ENCODE measurements at places on chromosomes 3 and 15.
A peak's percentile ranks its signal among the peaks of the same experiment; 100 is the strongest.

- no peak for DNase-seq
These were observed 38.2 kb downstream of the CDIN1 start for GRCh38 chr15:36617529-36618196.

DNA sequence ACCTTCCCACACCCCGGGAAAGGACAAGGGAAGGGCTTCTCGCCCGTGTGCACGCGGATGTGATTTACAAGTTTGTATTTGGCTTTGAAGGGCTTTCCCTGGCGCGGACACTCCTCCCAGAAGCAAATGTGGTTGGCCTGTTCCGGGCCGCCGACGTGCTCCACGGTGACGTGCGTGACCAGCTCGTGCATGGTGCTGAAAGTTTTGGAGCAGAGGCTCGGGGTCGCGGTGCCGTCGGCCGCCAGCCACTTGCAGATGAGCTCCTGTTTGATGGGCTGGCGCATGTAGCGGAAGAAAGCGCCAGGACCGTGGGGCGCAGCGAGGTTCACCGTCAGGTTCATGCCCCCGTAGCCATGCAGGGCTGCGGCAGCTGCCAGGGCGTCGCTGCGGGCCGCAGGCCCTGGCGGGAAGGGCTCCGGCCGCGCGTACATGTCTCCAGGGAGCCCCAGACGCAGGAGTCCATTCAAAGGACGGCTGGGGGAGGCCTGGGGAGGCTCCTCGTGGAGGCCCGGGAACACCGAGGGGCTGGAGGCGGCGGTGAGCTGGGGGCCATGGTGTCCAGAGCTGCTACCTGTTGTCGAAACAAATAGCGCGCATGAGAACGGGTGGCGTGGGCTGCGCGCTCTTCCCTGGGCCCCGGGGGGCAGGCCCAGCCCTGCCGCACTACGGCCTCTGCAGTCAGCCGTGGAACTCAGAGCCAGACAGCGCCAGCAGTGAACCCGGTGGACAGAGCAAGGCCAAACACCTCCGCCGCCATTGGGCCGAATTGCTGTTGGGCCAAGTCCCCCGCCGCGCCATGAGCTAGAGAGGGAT is 10.2 kb downstream of the ZIC4 start:
- DNase-seq: no peak

DNA sequence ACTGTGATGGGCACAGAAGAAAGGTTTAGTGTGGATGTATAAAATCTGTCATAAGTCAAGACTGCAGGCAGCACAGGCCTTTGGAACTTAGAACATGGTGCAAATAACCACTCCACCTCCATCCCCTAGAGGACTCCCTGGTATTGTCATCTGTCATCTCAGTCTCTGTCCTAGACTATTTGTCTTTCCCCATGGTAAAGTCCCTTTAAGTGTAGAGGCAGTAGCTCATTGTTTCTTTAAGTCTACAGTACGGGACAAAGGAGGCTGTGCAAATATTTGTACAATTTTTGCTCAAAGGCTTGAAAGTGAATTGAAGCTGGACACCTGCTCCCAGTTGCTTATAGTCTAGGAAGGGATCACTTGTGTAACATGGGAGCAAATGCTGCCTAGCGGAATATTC is 3.2 kb upstream of the PXYLP1 start:
- no peak for DNase-seq

DNA sequence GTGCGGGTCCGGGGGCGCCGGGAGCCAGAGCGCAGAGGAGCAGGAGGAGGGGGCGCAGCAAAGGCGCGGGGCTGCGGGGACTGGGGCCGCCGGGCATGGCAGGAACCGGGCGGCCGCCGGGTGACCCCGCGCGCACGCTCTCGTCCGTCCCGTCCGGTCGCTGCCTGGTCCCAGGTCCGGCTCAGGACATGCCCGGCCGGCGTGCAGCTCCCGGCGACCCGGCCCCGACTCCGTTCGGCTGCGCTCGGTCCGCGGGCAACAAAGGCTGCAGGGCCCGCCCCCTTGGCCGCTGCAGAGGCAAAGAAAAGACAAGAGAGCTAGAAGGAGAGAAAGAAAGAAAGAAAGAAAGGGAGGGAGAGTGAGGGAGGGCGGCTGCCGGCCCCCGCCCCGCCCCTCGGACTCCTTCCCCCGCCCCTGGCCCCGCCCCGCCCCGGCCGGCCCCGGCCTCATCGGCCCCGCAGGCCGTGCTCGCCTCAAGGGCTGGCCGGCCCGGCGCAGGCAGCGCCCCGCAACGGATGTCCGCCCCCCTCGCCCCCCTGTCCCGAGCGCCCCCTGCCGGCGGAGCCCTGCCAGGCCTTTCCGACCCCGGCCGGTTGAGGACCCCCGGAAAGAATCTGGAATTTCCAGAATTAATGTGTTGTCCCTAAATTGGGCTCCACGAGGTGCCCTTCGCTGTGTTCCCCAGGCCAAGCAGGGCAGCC is at the start of gene ADAMTS7:
Gene ADAMTS7 (minus strand): TSS at position 341 of the 701 bp plus-strand sequence. CDS start 244 bp downstream, at position 97.
- peak; percentile 12 for DNase-seq

DNA sequence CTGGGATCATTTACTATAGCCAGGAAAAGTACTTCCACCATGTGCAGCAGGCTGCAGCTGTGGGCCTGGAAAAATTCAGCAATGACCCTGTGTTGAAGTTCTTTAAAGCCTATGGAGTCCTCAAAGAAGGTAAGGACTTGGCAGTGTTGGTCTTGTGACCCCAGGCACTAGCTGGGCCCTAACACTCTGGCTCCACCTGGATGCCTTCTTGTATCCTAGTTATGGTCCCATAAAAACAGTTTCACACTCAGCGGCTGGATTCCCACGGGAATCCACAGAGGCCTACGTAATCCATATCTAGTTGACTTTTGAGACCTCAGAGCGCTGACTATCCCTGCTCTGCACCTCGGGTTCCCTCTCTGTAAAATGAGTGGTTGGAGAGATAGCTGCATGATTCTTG is 1.6 kb downstream of the TTC21A start:
- no peak for DNase-seq

DNA sequence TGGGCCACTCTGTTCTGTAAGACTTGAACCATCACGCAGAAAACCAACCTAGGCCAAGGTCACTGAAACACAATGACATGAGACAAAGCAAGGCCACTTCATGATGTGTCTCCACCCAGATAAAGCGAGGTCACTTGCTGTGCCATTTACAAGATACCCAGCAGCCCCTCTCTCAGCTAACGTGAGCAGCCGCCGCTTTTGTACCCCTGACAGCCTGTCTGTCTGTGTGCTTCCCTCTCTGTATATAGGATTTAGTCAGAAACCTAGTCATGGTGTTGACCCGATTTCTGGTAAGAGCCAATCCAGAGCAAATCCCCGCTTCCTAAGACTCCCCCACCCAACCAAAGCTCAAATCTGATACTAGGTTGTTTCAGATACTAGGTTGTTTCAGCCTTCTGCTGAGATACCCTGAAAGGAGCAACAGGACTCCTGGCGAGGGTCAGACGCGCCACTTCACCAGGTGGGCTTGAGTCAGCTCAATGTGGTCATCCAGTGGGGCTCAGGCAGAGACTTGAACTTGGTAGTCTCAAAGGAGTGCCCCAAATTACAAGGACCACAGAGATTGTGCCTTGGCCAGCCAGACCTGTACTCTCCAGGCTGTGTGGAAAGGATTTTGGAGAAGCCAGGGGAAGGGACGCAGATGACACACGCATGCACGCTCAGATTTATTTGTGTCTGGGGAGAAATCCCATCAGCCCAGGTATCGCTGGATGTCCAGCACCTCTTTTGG is 3.1 kb upstream of the ZXDC start:
- DNase-seq: no peak

GRCh38 chr3:107578523-107578922 is 55.8 kb downstream of the BBX start:
- DNase-seq: no peak

DNA sequence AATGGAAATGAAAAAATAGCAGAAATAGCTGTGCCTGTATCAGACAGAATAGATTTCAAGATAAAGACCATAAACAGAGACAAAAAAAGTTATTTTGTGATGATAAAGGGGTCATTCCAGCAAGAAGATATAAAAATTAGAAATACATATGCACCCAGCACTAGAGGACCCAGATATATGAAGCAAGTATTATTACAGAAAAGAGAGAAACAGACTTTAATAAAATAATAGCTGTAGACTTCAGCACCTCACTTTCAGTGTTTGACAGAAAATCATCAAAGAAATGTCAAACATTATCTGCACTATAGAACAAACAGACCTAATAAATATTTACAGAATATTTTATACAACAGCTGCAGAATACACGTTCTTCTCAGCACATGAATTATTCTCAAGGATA is 783.7 kb downstream of the PLOD2 start:
- no peak for DNase-seq

GRCh38 chr3:62183969-62184368 is 189.4 kb downstream of the FEZF2 start:
- DNase-seq: no peak

DNA sequence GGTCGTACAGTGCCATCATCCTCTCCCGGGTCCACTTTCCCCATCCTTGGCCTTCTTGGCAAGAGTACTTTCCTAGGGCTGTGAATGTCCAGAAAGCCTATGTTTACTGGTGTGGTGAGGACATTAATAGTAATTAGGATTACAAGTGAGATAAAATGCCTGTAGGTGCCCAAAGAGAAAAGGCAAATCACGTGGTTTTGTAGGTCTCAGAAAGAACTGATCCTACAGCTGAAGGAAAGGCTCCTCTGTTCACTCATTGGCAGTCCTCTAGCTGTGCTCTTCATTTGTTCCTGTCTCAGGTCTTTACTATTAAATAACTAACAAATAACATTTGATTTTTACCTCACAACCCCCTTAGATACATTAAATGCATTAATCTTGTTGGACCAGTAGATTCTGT is 220.1 kb upstream of the CBLB start:
- DNase-seq: no peak

- no peak for DNase-seq
These were observed 118.7 kb downstream of the RPL22L1 start for GRCh38 chr3:170751083-170751898.

GRCh38 chr3:180679178-180680096 is at the start of gene CCDC39:
Gene CCDC39, minus strand, starts transcription at chr3:180679489. Its CDS starts 109 bp downstream, at chr3:180679380.
- DNase-seq: peak; percentile 3

- DNase-seq: no peak
These were observed 24.7 kb downstream of the GXYLT2 start for GRCh38 chr3:72912532-72912931.

DNA sequence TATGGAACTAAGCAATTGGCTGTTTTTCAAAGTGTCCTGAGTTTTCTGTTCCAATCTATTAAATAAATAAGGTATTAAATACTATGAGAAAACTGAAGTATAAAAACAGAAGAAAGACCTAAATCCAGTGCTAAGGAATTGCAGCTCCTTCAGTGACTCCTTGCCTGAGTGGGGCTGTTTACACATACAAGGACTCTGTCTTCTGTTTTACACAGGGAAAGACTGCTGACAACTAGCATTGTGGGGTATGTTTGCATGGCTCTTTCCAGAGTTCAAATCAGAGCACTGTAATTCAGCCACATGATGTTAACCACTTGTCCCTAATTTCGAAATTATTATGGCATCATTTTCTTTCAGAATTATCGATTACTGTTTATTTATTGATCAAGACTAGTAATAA is 31.3 kb upstream of the MEIS2 start:
- no peak for DNase-seq

DNA sequence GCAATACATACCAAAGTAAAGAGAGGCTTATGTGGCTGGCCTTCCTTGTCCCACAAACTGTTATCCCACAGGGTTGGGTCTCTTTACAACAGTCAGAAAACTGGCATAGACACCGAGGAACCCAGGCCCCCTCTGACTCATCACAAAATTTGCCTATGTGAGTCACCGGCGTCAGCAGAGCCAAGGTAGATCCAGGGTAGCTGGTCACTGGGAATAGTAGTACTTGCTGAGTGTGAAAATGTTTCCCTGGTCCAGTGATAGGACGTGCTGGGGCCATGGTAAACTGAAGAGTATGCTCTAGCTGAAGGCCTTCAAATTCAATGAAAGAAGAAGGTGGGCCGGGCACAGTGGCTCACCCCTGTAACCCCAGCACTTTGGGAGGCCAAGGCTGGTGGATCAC is 27.1 kb upstream of the SKIL start:
- no peak for DNase-seq

- no peak for DNase-seq
These were observed 58.7 kb downstream of the FOXB1 start for GRCh38 chr15:60062826-60063225.

- no peak for DNase-seq
These were observed 82.0 kb downstream of the GPR156 start for GRCh38 chr3:120203016-120203415.

DNA sequence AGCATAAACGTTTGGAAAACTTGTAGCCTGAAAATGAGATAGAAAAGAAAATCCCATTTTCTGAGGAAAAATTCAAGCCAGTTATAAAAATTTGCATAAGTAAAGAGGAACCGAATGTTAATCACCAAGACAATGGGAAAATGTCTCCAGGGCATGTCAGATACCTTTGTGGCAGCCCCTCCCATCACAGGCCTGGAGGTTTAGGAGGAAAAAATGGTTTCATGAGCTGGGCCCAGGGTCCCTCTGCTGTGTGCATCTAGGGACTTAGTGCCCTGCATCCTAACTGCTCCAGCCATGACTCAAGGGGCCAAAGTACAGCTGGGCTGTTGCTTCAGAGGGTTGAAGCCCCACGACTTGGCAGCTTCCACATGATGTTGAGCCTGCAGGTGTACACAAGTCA is 153.1 kb downstream of the TAFA4 start:
- no peak for DNase-seq

DNA sequence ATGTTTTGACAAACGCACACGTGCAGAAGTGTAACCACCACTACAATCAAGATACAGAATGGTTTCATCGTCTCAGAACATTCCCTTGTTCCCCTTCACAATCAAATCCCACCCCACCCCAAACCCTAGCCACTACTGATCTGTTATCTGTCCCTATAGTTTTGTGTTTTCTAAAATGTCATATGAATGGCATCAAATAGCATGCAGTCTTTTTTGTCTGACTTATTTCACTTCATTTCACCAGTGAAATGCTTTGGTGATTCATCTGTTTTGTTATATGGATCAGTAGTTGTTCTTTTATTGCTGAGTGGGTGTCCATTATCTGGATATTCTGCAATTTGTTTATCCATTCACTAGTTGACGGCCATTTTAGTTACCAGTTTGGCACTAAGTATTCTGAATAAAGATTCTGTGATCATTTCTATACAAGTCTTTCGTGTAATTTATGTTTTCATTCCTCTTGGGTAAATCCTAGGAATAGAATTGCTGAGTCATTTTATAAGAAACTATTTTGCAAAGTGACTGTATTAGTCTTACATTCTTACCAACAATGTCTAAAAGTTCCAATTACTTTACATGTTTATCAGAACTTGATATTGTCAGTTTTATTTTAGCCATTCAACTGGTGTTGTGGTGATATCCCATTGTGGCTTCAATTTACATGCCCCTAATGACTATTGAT is 232.8 kb downstream of the CLSTN2 start:
- DNase-seq: no peak

DNA sequence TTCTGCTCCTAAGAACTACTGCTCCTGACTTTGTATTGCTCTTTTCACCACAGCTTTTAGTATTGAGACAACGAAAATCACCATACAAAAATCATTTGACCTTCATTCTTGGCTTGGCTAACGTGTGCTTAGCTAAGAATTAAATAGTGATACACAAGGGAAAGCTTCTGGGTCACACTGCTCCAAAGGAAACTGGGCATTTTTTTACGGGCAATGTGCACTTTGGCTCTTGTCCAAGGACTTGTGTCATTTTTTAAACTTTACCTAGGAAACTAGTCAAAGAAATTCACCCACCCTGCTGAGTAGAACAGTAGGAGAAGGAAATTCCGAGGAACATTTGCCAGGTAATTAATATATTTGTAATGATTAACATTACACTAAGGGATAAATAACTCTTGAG is 19.8 kb downstream of the WDR72 start:
- no peak for DNase-seq

Measured in T-helper 22 cell (primary cell).